RPMI8226 (cell line): ENCODE measurements at places on chromosomes 1 and 21.

GRCh38 chr1:3457910-3458883 lies 3.7 kb downstream of the ARHGEF16 start:
- peak; percentile 61 for DNase-seq

- DNase-seq = no peak
Measured at GRCh38 chr1:180577361-180577760, 18.6 kb downstream of the OVAAL start.

DNA sequence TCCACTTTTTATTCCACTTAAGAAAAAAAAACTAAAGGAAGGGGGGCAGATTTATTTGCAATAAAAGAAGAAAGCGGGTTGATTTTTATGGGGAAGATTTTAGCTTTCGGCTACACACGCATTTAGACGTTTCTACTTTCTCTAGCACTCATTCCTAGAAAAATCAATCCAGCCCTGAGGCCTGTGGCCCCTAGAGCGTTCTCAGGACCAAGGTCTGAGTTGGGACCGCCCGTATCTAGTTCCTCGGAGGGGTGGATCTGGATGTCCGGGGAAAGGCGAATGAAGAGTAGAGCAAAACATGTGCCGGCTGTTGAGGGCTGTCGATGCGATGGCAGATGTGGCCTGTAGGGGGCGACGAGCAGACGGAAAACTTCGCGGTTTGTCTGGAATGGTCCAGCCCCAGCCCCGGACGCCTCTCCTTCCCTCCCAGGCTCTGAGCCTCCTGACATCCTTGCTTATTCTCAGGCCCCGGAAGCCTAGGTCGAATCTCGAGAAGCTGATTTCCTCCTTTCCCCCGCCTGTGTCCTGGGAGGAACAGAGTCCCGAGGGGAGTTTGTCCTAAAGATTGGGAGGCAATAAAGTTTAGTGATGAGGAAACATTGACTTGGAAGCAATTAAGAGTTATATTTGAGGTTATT lies 5.2 kb downstream of the FOXD3 start:
- DNase-seq = peak; percentile 73

- peak; percentile 53 for DNase-seq
Measured at GRCh38 chr1:154419620-154420571, 14.8 kb downstream of the IL6R start.

DNA sequence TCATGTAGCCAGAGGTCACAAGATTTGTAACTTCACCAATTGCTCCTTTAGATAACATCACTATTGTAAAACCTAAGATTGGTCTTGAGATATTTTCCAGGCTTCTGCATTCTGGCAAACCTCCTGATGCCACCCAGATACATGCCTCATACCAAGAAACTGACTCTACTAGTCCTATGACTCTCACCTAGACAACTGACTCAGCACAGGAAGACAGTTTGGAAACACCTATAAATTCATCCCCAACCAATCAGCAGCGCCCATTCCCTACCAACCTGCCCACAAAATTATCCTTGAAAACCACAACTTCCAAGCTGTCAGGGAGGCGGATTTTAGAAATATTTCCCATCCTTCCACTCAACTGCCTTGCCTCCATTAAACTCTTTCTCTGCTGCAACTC lies 2.6 kb downstream of the NME7 start:
- no peak for DNase-seq

DNA sequence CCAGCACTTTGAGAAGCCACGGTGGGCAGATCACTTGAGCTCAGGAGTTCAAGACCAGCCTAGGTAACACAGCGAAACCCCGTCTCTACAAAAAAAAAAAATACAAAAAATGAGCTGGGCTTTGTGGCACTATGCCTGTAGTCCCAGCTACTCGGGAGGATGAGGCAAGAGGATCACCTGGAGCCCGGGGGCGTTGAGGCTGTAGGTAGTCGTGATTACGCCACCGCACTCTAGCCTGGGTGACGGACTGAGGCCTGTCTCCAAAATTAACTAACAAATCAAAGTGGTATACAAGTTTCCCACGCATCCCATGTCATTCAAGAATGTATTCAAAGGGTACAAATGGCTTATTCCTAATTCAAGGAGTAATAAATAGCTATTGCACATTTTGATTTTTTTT lies 2.4 kb downstream of the AUNIP start:
- no peak for DNase-seq

DNA sequence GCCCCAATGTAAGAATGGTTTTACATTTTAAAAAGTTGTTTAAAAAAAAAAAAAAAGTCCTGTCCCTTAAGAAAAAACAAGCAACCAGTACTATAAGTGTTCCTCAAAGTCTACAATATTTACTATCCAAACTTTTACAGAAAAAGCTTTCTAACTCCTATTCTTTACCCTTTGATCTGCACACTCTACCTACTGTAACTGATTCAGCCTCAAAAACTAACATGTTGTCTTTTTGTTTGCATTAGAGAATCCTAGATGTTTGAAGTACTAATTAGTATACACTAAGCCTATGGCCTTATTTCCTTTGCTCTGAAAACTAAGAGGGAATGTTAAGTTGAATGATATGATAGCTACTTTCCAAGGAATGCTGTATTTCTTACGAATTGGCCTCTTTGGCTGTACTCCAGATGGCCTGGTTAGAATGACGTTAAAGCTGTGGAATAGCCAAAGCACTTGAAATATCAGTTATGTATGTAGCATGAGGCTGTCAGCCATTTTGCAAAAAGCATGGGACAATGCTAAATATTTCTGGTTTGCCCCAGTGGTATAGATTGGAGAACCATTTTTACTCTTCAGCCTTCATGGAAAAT lies 234.8 kb downstream of the GPR52 start:
- no peak for DNase-seq

DNA sequence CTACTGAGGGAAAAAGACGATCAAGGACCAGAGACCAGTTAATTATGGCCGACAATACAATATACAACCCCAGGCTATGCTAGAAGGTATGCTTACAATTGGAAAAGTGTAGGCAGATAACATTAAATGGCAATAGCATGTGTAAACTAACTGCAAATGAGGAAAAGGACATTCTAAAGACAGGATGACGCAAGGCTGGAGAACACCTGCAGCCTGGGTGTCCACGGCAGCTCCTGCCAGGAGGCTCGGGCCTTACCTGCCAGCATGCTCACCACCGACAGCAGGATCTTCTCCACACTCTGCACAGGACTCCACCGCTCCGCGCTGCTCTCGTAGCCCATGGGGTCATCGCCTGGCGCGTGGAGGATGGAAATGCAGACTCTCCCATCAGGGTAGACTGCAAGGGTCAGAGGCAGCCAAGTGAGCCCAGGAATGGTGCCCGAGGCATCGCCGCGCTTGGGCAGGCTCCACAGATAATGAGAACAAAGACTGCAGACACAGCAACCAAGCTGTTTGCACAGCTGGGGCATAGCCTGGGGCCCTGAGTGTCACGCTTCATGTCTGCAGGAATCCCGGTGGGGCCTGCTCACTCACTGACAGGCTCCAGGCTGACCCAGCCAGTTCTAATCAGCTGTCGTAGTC lies 28.2 kb downstream of the UBE2G2 start:
- no peak for DNase-seq

GRCh38 chr1:171295821-171296220 lies 18.2 kb upstream of the FMO4 start:
- DNase-seq = no peak

DNA sequence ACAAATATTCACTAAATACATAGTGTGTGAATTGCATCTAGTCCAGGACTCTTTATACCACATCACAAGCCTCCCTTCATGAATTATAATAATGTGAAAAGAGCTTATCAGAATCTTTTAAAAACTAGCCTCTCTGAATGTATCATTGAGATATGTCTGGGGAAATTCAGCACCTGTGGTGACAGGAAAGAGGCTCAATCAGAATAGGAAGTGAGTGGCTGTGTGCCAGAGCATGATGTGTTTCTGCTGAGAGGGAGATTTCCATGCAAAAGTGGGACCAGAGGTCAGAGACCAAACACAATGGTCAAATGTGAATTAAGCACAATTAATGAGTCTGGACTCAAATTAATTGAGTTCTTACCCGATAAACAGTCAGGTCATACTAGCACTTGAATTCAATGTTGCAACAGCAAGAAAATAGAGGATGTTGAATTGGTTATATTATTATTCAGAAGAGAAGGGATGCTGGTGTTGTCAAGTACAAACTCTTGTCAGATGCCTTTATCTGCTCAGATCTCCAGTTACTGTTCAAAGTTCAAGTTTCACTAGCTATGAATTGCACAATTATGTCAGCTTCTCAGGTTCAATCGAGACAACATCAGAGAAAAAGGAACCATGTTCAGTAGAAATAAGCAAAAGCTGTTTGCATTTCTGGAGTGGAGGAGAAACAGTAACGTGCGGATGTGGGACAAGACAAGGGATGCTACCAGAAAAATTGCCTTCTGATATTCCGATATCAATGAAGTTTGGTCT lies 226.2 kb downstream of the ZNF326 start:
- peak; percentile 77 for DNase-seq

GRCh38 chr1:94207695-94208094 lies 29.7 kb downstream of the ARHGAP29 start:
- DNase-seq = no peak

GRCh38 chr1:5998906-5999301 lies 6.7 kb upstream of the NPHP4 start:
- DNase-seq = no peak

GRCh38 chr1:204514828-204515227 lies 1.4 kb upstream of the MDM4 start:
- no peak for DNase-seq

- DNase-seq = no peak
Measured at GRCh38 chr1:20685099-20685662, 24.0 kb upstream of the DDOST start.

DNA sequence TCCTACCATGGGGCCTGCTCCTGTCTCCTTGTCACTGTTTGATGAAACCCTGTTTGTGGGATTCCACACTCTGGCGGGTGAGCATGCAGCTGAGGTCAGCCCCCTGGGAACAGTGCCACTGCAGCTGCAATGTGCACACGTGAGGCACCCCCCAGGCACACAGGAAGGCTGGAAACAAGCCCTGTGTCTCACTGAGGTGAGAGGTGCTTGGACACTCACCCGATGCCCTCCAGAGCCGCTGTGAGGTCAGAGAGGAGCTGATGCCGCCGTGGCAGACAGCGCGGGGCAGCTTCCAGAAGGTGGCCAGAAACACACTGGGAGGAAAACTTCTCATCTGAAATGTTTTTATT lies 49.7 kb downstream of the SLX9 start:
- DNase-seq = peak; percentile 48

GRCh38 chr1:87130438-87130837 lies 198.2 kb upstream of the LMO4 start:
- no peak for DNase-seq

DNA sequence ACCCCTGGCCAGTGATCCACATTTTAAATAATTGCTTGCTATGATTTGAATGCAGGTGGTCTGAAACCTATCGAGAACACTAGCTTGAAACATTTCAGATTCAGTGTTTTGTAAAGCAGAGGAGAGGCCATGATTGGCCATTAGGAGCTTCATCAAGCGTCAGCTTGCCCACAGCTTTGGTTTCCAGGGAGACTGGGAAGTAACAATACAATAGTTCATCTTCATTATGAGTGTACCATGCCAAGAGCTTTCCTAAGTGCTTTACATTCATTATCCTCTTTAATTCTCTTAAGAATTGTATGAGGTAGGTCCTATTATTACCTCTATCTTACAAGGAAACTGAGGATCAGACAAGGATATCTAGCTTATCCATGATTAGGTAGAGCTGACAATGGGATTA lies 27.7 kb upstream of the ATP5PO start:
- DNase-seq = no peak

DNA sequence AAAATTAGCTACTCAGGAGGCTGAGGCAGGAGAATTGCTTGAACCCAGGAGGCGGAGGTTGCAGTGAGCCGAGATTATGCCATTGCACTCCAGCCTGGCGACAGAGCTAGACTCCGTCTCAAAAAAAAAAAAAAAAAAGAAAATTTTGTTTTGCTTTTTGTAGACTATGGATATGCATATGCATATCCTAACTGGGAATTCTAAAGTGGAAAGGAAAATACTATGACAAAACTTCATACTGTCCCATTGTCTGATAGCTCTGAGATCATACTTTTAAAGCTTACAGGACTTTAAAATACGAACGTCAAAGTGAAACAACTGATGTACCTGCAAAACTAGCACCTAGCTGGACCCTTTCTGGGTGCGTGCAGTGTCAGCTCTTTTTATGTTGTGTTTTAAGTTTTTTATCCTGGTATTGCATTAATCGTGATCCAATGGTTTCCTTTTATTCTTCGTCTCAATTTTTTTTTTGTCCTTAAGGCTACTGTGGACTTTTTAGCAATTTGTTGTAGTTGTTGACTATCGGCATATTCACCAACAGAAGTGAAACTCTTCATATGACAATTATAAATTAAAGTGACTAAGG lies 19.2 kb downstream of the SPRTN start:
- DNase-seq = no peak

DNA sequence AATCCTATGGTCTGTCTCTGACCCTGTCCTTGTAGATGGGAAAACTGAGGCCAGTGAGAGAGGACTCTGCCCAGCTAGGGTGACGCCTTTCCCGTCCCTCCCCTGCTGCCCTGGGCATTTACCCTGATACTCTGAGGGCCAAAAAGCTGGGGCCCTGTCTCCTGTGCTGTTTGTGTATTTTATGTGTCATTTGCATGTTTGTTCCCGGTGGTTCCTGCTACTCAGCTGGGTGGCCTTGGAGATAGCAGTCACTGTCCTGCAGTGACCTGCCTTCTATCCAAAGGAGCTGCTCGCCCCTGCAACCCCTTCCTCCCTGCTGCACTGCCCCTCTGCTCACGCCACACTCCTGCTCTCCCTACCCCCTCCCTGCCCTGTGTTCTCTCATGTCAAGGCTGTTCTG lies 41.1 kb upstream of the KDM4A start:
- DNase-seq = no peak

GRCh38 chr1:15975358-15975804 lies 520 bp downstream of the ZBTB17 start:
- peak; percentile 64 for DNase-seq

DNA sequence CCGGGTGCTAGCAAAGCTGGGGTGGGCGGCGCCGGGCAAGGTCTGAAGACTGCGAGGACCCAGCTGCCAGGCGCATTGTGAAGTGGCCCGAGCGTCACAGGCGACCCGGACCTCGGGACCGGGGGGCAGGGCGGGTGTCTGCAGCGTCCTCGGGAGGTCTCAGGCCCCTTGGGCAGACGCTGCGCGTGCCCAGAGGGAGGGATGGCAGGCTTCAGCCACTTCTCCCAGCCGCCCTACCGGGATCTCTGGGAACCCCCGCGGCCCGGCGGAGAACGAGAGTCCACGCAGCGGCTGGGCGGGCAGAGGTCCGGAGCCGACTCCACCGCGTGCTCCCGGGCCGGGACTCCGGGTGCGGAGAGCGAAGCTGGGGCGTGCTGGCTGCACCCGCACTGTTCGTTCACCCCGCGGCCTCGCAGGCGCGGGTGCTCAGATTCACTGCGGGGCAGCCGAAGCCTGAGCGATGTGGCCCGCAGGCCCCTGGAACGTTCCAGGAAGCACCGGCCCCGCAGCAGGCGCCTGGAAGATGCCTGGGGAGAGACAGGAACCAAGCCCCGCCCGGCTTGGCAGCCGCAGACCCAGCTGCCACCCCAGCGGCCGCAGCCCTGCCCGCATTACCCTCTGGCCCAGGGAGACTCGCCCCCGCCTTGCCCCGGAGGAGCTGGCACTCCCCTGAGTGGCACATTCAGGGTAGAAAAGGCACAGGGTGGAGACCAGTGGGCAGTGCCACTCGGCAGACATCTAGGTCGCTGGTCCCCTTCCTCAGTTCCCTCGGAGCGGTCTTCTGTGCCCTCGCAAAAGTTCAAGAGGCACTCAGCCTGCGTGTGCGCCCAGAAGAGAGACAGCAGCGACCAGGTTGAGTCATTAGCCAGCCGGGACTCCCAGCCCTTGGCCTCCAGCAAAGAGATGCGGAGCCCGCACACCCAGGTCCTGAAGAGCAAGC lies at the start of gene CCDC185:
Gene CCDC185, plus strand, starts transcription at position 141 of the 940 bp plus-strand sequence. Its CDS starts 61 bp downstream, at position 202.
- no peak for DNase-seq

- no peak for DNase-seq
Measured at GRCh38 chr1:66137235-66137634, 344.5 kb downstream of the PDE4B start.

- no peak for DNase-seq
Measured at GRCh38 chr1:183676586-183677189, 23.6 kb upstream of the APOBEC4 start.
